ENCODE measurements at places on chromosomes 11 and 22.

- DNase-seq: no peak
Measured at GRCh38 chr11:22558664-22559063, 67.0 kb downstream of the FANCF start.

DNA sequence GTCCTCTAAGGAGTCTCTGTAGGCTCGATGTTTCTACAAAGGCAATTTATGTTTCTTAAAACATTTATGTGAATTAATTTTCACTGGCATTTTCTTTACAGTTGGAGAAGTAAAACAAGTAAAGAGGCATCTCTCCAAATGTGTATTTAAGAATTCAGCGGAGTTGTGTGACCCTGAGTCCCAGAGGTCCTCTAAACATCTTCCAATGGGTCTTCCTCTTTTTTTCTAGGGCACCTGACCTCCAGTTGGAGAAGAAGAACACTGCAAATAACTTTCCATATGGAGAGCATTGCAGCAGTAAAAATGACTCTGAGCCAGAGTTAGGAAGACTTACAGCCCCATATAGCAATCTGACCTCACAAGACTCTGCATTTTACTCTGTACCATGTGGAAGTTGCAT lies 480.5 kb upstream of the RAG2 start:
- no peak for DNase-seq

- no peak for DNase-seq
Measured at GRCh38 chr11:61917334-61918109, at the start of gene RAB3IL1. Gene RAB3IL1 (minus strand): TSS chr11:61917566. CDS start chr11:61917367, 199 bp downstream.

- DNase-seq: no peak
Measured at GRCh38 chr11:11636671-11637070, 14.9 kb upstream of the GALNT18 start.

GRCh38 chr11:2528301-2529050 lies 83.7 kb downstream of the KCNQ1 start:
- no peak for DNase-seq

DNA sequence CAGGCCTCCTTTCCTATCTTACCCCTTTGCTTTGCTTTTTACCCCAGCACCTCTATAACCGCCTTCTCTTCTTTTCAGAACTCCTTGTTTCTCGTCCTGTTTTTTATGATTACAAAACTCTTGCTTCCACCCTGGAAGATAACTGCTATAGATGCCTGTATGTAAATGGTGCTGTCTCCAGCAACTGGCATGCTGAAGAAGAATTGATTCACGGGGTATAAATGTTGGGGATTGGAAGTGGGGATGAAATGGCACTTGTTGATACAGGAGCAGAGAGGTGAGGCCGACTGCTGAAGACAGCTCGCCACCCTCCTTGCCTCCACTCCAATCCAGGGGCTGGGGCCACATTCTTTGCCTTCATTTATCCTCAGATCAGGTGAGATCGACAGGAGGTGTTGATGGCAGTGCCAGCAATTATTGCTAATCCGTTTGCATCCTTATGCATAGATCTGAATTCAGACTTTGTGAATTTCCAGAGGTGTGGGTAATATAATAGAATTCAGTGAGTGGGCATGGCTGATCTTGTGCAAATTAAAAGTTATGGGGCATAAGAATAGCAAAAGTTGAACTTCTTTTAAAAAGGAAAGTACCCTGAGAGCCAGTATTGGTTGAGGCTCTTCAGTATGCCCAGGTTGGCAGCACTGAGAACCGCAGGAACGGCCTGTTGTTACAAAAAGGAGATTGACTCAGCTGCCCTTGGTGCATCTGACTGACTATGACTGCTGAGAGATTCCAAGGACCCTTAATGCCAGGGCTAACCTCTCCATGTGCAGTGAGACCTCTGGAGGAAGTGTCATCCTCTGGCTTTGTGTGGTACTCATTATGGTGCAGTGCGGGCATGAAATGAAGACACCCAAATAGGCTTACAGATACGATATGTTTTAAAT lies 5.3 kb downstream of the NEAT1 start:
- DNase-seq: peak; percentile 29

DNA sequence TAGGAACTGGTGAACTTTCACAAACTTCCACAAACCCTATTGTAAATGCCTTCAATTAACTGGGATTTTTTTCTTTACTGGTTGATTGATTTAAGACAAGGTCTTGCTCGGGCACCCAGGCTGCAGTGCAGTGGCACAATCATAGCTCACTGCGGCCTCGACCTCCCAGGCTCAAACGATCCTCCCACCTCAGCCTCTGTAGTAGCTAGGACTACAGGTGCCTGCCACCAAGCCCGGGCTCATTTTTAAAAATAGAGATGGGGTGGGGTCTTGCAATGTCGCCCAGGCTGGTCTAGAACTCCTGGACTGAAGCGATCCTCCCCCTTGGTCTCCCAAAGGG lies 35.7 kb upstream of the POLA2 start:
- DNase-seq: no peak

GRCh38 chr11:126398721-126399120 lies 43.2 kb downstream of the ST3GAL4 start:
- no peak for DNase-seq

DNA sequence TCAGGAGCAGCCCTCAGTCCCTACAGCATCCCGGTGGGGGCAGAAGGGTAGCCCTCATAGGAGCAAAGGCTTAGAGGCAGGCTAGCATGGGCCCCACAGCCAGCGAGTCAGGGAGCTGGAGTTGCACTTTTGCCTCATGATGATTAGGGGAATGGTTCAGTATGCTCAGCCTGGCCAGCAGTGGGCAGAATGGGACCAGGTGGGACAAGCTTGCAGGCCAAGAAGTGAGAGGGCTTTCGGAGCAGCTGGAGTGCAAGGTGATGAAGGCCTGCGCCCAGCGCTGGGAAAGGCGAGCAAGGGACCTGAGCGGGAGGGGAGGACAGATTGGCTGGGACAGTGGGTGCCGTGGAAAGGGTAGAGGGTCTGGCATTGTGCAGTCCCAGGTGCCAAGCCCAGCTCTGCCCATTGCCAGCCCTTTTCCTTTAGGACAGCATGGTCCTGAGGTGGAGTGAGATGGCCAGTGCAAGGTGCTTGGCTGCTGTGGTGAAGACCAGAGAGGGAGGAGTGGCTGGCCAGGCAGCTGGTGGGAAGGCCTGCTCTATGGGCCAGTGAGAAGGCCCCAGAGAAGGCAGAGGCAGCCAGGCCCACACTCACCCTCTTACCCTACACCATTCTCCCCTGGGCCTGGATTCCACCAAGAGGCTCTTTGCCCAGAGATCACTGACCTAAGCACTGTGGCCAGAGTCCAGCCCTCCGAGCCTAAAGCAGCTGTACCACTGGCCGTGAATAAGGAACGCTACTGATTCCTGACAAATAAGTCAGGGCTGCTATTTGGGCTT lies 47.9 kb upstream of the SUSD2 start:
- peak; percentile 38 for DNase-seq

GRCh38 chr22:50684986-50685385 lies 12.4 kb downstream of the SHANK3 start:
- no peak for DNase-seq

DNA sequence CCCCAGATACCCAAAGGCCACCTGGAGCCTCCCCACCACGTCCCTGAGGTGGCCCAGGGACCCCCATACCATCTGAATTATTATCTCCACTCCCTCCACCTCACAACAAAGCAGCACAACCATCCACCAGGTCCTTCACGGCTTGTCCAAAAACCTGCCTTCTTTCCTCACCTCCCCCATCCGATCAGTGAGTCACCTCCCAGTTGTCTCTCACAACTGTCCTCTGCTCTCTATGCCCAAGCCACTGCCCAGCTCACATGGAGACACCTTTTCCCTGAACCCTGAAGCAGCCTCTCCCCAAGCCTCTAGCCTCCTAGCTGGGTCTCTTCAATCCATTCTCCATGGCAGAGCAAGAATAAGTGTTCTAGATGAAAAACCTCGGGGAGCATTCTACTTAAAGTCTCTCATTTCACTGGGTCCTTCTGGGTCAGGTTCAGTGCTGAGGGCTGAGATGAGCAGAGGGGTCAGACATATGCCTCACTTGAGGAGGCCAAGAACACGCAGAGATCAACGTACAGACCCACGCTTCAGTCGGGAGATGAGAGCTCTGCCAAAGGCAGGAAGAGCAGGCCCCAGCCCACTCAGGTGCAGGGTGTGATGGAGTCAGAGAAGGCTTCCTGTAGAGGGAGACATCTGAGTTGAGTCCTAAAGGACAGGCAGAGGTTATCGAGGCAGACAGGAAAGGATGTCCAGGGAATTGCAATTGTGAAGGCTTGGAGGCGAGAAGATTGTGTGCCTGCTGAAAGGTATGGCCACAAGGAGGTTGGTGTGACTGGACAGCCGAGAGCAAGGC lies 74.7 kb downstream of the PDE2A start:
- DNase-seq: no peak

- DNase-seq: no peak
Measured at GRCh38 chr11:112652786-112653390, 308.3 kb upstream of the NCAM1 start.

- DNase-seq: no peak
Measured at GRCh38 chr11:69161117-69161407, 5.3 kb downstream of the SMIM38 start.

All from activated CD4-positive, alpha-beta T cell treated with anti-CD3 and anti-CD28 coated beads for 1 hour (primary cell).